ENCODE measurements at places on chromosomes 5 and 9.

DNA sequence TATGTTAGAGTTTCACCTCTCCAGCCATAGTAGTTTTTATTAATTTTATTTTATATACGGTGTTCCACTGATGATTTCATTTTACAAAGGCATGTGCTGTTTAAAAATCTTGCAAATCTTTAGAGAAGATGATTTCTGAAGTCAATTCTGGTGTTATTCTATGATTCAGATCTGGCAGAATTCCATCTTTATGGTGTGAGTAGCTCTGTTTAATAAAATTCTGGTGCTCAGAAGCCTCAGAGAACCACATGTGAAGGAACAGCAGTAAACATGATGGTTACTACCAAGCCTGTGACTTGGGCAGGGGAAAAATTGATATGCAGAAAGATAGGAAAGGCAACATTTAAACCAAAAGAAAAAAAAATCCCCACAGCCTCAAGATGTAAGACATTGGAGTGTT, 299.7 kb downstream of the NPR3 start:
- DNase-seq, result no peak

- DNase-seq, result no peak
These were observed 687.1 kb downstream of the TLE1 start for GRCh38 chr9:81002242-81002641.

GRCh38 chr5:77645995-77646639, 7.6 kb upstream of the OTP start:
- no peak for DNase-seq

DNA sequence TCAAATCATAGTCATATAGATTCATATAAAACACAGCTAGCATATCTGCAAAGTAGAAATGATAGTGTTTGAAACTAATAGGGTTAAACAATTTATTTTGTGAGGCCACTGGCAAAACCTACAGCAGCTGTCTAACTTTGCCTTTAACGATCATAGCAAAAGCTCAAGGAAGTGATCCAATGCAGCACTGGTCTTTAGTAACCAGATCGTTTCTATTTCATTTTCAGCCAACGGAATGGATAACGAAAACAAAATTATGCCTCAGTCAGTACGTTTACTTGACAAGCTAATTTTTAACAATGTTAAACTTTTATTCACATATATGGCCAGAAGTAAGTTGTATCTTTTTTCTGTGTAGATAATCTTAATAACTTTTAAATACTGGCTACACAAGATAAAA, 17.7 kb downstream of the MLLT3 start:
- peak; percentile 73 for DNase-seq

DNA sequence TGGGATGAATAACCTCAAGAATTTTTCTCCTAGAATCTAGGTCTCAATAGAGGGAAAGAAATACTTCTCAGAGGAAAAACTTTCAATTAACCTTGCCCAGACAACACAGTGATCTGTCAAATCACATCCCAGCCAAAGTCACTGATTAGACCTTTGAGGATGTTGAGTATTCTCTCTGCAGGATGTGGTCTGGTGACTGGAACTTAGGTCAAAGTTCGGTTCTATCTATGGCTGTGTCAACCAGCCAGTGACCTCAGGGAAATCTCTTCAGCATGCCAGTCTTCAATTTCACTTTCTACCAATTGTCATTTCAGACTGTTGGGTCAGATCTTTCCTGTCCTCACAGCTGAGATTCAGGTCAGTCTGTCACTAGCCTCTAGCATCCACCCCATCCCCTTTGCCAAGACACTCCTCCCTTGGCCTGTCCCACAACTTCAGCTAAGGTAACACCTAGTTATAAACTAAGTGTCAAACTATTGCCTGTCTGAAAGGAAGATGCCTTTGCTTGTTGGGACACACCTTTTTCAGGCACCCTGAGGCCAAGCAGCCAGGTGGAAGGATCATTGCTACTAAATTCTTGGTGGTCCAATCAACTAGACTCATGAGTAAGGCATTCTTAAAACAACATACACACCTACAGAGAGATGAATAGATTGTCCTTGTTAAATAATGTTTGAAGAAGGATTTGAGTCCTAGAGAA, 156.3 kb upstream of the FST start:
- DNase-seq, result no peak

DNA sequence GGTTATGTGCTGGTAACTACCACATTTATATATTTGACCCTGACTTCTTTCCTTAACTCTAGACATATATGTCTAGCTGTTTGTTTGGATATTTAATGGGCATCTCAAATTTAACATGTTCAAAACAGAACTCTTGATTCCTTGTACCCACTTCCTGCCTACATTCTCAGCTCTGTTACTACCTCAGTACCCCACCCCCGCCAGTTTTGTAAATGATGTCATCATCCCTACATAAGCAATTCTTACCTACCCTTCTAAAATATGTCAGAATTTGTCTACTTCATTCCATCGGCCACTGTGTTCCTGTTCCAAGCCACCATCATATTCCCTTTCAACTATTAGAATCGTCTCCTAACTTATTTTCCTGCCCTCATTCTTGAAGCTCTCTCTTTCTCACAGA, 4.8 kb downstream of the RAD50 start:
- DNase-seq, result no peak

DNA sequence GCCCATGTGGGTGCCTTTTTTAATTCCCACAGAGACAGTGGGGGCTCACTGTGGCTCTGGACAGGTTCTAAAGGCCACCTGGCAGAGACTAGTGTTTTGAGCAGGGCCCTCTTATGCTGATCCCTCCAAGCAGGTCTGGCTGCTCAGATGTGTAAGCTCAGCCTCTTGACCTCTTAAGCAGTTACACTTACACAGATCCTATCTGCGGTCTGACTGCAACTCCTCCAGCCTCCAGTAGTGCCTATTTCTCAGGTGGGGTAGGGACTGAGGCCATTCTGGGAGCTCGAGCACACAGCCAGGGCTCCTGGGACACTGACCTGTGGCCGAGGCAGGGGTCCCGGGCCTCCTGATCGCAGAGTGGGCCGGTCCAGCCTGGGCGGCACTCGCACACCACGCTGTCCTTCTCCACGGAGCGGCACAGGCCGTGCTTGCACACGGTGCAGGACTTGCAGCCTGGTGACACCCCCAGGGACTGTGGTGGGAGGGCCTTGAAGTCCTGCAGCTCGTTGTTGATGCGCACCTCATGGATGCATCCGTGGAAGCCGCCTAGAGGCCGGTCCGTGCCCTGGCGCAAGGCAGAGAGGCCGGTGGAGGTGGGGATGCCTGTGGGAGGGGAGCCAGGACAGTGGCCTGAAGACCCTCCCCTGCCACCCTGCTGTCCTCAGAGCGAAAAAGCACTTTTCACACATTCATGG, 91.9 kb upstream of the PANK3 start:
- DNase-seq, result no peak
